CD4-positive, alpha-beta T cell treated with Interferon alpha-2 for 1 hour (primary cell): ENCODE measurements at places on chromosomes 3 and 15.

DNA sequence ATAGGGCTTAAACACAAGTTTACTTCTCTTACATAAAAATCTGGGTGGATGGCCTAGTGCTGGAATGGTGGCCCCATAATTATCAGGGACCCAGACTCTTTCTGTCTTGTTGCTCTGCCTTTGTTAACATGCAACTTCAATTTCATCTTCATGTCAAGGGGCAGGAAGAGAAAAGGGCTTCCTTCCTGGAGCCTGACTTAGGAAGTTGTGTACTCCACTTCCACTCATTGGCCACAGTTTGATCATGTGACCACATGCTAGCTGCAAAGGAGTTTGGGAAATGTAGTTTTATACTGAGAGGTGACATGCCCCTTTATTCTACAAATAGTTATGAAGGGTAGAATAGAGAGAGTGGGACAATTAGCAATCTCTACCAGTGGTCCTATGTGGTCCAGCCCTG is 39.3 kb downstream of the RHCG start:
- DNase-seq, result no peak

- no peak for DNase-seq
Measured at GRCh38 chr3:111369958-111370357, 172.0 kb upstream of the CD96 start.

DNA sequence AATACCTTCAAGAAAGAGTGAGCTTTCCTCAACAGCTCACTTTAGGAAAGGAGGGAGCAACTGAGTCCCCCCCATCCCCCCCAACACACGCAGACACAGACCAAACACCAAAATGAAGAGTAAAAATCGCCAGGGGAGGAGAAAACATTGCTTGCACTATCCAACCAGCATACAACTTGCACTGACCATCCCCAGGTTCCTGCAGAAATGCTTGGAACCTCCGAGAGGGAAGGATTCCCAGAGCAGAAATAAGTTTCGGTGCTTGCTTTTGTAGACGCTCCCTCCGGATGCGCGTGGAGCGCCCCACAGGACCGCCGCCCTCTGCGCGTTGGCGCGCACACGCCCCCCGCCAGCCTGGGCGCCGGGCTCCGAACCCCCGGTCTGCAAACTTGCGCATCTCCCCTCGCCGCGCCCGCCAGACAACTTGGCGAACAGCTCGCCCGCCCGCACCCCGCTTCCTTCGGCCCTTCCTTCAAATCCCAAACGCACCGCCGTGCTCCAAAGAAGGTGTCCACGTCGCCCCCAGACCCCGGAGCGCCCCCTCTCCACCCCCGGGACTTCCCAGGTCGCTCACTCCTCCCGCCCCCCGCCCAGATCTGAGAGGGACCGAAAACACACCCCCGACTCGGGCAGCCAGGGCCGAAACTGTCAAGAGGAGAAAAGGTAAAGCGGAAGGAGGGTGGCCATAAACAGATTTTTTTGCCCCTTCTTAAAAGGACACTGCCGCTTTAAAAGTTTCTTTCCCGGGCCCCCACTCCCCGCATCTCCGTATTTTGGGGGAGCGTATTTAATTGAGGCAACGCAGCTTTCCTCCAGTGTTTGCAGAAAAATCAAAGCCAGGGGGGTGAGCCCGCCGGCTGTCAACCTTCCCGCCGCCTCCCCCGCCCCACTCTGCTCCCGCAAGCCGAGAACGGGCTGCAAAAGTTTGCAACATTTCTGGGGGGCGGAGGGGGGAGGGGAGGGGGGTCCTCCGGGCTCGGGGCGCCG is 859 bp downstream of the RORA start:
- DNase-seq, result no peak

- no peak for DNase-seq
Measured at GRCh38 chr3:108578064-108578463, 11.2 kb downstream of the CIP2A start.

DNA sequence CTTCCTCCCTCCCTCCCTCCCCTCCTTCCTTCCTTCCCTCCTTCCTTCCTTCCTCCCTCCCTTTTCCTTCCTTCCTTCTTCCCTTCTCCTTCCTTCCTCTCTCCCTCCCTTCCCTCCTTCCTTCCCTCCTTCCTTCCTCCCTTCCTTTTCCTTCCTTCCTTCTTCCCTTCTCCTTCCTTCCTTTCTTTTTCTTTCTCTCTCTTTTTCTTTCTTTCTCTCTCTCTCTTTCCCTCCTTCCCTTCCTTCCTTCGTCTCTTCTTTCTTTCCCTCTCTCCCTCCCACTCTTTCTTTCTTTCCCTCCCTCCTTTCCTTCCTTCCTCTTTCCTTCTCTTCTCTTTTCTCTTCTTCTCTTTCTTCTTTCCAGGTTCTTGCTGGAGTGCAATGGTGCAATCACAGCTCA is 1.9 kb upstream of the ZNF662 start:
- no peak for DNase-seq

- no peak for DNase-seq
Measured at GRCh38 chr3:7683426-7683825, 818.2 kb upstream of the LMCD1 start.

DNA sequence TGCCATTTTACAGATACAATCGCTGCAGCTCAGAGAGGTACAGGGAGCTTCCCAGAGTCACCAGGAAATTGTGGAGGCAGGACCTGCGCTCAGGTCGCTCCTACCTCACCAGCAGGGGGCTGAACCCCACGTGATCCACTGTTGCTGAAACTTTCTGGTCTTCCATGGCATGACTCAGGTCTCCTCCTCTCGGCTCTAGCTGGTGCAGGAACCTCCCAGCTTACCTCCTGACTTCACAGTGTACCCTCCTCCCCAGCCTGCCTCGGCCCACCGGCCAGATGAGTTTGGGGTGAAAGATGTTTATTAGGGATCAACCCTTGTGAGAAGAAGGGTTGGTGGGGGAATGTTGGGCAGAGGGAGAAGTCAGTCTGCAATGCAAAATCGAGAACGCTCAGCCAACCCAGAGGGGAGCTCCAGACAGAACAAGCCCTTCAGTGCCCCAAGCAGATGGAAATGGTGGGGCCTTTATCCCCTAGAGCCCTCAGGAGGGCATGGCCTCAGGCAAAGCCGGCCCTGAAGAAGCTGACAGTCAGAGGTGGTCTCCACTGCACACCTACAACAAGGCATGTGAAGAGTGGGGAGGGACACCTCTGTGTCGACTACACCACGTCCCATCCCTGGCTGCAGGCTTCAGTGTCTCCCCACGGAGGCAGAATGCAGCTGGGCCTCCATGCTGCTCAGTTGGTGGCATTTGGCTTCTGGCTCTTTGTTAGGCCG is 118.6 kb upstream of the PRR20G start:
- DNase-seq, result no peak

DNA sequence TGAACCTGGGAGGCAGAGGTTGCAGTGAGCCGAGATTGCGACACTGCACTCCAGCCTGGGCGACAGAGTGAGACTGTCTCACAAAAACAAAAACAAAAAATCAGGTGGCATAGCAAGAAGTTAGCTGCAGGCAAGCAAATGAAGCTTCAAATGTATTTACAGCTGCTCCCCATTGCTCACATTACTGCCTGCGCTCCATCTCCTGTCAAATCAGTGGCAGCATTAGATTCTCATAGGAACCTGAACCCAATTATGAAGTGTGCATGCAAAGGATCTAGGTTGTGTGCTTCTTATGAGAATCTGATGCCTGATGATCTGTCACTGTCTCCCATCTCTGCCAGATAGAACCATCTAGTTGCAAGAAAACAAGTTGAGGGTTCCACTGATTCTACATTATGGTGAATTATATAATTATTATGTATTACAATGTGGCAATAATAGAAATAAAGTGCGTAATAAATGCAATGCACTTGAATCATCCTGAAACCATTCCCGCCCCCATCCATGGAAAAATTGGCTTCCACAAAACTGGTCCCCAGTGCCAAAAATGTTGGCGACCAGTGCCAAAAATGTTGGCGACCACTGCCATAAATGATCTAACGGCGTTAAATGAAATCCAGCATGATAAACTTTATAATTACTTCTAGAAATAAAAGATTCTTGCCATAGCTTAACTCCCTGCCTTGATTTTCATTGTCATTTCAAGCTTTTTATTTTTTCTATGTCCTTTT is 616.7 kb upstream of the NAALADL2 start:
- no peak for DNase-seq

DNA sequence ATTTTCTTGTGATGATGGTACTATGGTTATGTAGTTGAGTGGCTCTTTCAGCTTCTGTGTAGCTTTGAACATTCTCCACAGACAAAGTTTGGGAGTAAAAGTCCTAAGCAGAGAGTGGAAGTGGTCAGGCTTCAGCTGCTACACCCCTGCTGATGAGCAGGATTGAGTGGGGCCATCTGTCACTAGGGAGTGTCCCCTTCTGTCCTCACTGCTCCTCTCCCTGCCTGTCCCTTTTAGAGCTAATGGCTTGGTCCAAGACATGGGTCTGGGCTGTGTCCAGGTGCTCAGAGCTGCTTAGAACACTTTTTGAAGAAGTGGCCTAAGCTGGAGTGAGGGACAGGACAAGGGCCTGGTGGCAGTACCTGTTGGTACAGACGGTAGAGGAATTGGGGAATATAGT is 15.1 kb downstream of the MYZAP start:
- no peak for DNase-seq

- DNase-seq, result no peak
Measured at GRCh38 chr3:49035281-49035680, 6.1 kb upstream of the IMPDH2 start.

DNA sequence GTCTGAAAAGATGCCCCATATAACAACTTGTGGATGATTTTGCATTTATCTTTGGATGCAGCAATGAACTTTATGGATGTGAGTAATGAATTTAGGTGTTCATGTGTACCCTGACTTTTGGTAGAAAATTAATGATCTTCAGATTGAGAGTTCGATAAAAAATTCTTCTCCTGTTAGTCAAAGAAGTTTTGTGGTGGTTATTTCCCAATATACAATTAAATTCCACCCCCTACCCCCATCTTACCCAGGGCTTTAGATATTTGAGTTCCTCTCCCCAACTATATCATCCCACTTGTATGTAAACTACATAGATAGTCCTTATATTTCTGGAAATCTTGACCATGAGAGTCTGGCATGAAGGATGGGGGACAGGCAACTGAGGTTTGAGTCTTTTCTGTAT is 126.1 kb upstream of the ALDH1A3 start:
- no peak for DNase-seq

- no peak for DNase-seq
Measured at GRCh38 chr15:43484455-43484854, 8.5 kb downstream of the TP53BP1 start.

- DNase-seq, result no peak
Measured at GRCh38 chr3:157442729-157443128, 6.1 kb downstream of the PTX3 start.

GRCh38 chr15:80568876-80569605 is 126.1 kb upstream of the ABHD17C start:
- no peak for DNase-seq

GRCh38 chr3:123070510-123070909 is 3.7 kb downstream of the PDIA5 start:
- DNase-seq, result no peak

- DNase-seq, result no peak
Measured at GRCh38 chr15:39447346-39447745, 133.5 kb upstream of the THBS1 start.

GRCh38 chr3:58518291-58518789 is 18.6 kb downstream of the ACOX2 start:
- no peak for DNase-seq

DNA sequence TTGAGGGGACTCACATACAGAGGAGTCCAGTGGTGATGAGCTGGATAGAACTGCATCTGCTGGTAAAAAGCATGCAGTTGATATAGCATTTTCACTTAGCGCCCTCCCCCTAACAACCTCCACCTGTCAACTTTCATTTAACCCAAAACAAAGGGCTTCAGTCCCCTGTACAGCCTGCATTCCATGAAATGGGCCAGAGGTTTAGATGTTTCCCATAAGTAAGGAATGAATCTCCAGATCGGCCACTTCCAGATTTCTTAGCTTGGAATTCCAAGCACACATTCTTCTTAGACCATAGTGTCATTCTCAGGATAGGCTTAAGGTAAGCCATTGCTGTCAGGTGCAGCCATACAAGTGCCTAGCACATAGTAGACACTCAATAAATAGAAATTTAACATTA is 32.9 kb upstream of the BFSP2 start:
- no peak for DNase-seq

- DNase-seq, result no peak
Measured at GRCh38 chr3:15499536-15499935, 22.0 kb downstream of the COLQ start.

DNA sequence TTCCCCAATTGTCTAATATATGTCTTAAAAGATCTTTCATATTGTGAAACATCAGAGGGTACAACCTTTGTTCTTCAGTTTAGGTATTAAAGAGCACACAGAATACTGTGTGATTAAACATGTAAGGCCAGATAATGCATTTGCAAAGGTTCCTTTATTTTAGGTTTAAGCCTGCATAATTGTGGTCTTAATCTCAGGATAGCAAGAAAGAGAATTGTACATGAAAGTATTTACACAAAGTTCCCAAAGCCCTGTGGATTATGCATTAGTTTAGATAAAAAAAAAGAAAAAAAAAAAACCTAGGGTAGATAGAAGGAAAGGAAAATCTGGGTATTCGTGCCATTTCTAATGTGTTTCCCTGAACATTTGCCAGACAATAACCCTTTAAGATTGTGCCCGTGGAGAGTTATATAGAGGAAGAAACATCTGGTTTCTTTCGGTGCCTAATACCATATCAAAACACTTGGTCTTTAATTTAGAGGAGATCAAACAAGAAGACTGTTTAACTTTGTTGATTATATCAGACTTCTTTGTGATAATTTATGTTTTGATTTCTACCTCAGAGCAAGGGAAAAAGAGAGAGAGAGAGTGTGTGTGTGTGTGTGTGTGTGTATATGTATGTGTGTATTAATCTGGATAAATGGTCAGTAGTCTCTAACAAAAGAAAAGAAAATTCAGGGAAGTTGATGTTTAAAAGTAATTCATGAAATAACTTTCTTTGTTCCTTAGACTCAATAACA is 139.6 kb upstream of the CGNL1 start:
- no peak for DNase-seq

DNA sequence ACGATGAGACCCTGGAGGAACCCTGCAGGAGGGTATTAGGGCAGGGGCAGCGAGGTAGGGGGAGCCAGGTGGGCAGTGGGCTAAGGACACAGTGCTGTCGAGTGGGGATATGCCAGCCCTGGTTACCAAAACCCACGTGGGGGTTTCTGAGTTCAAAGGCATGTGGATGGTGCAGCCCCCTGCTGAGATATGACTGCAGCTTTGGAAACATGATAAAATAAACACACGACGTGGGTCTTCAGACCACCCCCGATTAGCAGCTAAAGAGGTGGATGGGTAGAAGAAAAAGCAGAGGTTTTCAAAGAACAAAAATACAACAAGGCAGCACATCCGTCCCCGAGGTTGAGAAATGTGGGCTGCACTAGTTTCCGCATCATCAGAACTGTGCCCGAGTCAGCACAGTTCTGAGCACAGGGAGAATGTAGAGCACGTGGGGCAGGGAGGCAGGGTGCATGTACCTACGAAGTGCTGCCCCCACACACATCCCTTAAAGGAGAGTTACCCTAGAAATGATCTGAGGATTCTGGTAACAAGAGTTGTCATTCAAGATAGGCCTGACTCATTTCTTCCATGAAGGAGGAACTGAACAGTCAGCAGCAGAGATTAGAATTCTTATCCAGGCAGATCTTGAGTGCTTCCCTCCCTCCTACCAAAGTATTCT is 121.3 kb downstream of the RPLP1 start:
- no peak for DNase-seq
